Stimulated activated CD4-positive, alpha-beta T cell treated with anti-CD3 and anti-CD28 coated beads, Interleukin-15, amount 100 ng/mL, for 1 hour (primary cell): ENCODE measurements at places on chromosomes 16 and 17.

DNA sequence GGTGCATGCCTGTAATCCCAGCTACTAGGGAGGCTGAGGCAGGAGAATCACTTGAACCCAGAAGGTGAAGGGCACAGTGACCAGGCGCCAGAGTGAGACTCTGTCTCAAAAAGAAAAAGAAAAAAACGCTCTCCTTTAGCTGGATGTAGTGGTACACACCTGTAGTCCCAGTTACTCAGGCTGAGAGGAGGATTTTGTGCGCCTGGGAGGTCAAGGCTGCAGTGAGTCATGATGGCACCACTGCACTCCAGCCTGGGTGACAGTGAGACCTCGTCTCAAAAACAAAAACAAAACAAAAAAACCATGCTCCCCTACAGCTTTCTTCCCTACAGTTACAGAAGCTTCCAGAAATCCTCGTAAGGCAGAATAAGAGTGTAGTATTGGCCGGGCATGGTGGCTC is 33.1 kb upstream of the ST6GALNAC1 start:
- no peak for DNase-seq

DNA sequence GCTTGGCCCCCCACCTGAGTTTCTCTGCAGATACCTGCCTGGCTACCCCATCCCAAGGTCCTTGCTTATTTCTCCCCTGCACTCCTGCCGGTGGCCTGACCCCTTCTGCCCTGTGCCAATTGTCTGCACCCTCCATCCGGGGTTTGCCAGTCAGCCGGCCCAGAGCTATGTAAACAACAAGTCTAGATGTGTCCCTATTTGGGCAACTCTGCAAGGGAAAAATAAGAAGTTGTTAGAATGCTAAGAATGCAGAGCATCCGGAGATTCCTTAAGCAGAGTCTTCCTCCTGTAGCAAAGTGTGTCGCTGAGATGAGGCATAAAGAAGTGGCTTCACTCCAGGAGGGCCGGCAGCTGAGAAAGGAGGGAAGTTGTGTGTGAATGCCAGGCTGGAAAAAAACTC is 46.6 kb downstream of the RGS9 start:
- no peak for DNase-seq

- DNase-seq: no peak
These were observed 418.0 kb downstream of the CA10 start for GRCh38 chr17:51740531-51740930.

GRCh38 chr16:87188104-87188503 is 129.1 kb downstream of the C16orf95 start:
- DNase-seq: no peak

- DNase-seq: no peak
These were observed 12.5 kb downstream of the KCNJ2 start for GRCh38 chr17:70181866-70182265.

DNA sequence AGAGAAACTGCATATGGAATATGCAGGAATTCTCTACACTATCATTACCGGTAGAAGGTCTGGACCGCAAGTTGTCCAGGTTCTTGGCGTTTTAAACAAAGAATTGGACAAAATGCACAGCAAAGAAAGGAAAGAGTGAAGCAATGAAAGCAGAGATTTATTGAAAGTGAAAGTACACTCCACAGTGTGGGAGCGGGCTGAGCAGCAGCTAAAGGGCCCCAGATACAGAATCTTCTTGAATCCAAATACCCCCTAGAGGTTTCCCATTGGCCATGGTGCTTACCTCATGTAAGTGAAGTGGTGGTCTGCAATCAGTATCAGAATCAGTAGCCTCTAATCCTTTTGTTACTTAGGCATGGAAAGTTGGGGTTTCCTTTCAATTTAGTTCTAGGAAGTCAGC is 178.5 kb upstream of the IRX3 start:
- DNase-seq: no peak

DNA sequence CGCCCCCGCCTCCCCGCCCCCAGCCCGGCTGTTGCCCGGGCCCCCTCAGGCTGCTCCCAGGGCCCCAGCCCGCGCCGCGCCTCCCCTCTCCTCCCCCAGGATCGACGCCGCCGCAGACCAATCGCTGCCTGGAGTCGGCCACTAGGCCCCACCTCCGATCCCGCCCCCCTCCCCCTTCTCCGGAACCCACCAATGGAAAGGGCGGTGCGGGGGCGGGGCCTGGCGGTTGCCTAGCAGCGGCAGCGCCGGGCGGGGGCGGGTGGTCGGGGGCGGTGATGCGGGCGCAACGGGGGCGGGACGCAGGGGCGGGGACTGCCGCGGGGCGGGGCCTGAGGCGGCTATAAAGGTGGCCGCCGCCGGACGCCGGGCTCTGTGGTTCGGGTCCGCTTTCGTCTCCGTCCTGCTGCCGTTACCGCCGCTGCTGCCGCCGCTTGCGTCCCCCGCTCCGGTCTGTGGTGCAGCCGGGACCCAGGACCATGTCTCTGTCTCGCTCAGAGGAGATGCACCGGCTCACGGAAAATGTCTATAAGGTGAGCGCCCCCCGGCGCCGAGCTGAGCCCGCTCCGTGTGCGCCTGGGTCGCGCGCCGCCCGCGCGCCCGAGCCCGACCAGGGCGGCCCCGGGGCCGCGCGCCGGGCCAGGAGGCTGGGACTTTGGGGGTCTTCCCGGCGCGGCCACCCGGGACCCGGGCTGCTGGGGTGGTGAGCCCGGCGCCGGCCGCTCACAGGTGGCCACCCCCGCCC is at the start of gene BAIAP2:
Gene BAIAP2 (plus strand): TSS at position 373 of the 742 bp plus-strand sequence. CDS start 104 bp downstream, at position 477.
- peak; percentile 99 for DNase-seq

DNA sequence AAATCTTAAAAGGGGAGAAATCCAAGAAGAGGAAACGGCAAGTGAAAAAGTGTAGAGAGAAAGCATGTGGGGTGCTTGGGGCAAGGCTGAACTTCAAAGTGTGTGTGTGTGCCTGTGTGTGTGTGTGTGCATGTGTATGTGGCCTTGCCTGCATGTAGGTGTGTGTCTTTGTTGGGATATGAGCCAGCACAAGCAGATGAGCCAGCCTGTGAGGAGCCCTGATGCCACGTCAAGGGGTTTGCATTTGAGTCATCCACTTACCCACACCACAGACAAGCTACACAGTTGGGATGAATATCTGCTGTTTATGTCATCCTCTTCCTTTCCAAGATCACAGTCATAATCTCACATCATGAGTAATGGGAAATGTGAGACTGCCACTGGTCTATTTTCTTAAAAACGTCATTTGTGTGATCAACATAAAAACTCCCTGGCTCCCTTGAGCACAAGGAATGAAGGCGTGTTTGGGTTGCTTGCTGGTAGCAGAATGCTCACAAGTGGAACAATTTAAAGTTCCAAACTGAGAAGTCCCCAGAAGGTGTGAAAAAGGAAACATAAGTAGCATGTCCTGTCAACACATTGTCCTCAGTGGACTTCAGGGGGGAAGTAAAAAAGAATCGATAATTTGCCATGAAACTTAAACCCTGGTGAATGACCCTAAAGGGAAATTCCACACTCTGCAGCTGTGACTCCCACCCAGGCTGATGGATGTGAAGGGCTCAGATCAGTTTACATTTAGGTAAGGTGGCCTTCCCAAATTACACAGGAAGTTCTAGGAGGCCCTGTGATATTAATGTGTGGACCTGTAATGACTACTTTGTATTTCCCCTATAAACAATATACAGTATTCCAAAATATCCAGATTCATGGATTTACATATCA is 14.7 kb downstream of the KCTD19 start:
- no peak for DNase-seq

DNA sequence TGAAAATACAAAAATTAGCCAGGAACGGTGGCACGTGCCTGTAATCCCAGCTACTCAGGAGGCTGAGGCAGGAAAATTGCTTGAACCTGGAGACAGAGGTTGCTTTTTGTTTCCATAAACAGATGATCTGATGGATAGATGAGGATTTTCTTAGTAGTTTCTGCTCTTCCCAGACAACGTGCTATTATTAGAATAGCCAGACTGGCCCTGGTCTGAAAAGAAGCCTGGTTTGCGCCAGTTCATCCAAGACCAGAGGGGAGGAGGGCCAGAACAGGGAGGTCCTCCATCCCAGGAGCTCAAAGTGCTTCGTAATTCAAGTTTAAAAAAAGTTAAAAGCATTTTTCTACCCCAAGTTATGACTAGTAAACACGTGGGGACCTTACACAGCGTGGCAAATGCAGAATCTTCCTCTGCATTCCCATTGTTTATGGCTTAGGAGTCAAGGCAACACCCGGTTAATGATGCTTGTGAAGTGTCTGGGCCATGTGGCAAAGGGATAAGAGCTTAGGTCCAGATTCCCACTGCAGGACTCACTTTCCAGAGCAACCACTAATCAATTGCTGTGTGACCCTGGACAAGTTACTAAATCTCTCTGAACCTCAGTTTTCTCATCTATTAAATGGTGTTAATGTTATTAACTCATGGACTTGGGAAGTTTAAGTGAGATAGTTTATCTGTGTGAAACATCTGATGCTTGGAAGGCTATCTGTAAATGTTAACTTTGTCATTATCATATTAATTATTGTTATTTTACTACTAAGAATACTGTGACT is 205.4 kb downstream of the CCDC182 start:
- no peak for DNase-seq

DNA sequence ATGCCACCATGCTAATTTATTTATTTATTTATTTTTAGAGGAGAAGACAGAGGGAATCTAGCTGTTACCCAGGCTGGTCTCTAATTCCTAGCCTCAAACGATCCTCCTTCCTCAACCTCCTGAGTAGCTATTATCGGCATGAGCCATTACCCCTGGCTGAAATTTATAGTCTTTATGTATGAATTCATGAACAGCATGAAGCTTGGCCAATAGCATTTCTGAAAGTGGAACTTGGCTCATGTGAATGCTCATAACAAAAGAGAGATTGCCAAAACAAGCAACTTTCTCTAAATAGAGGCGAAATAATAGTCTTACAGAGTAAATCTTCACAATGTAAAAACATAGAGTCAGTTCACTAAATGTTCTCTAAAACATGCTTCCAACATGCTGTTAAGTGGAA is 30.1 kb upstream of the SMURF2 start:
- no peak for DNase-seq

DNA sequence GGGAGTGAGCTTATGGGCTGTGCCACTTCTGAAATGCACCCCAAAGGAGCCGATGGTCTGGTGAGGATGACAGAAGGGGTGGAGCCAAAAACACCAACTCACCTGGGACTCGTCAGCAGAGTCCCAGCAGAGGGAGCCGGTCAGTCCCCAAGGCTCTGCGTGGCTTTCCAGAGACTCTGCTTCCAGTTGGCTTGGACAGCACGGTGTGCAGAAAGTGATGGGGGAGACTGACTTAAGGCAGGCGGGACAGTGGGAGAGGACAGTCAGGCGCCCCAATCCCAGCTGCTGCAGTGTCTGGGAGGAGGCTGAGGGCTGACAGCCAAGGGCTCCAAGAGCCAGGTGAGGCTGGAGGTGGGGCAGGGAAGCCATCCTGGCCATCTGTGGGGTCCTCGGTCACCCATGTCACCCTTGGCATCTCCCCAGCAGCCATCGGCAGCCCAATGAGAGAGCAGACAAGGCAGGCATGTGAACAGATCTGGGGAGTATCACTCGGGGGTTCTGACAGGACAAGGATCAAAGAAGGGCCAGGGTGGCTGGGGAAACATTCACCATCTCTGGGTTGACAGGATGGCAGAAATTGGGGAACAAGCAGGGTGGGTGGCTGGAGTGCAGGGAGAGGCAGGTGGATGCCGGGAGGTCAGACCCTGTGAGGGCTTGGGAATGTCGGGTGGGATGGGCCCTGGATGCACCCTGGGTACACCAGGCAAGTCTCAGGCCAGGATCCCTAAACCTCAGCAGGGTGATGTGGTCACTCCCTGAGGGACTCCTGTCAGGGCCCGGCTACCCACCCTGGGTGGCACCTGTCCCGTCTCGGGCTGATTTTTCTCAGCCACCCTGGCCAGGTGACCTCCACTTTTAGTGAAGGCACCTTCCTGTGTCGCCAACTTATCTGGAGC is 8.9 kb upstream of the KRTAP17-1 start:
- DNase-seq: no peak

GRCh38 chr16:117379-118365 is 20.8 kb downstream of the NPRL3 start:
- DNase-seq: peak; percentile 32

DNA sequence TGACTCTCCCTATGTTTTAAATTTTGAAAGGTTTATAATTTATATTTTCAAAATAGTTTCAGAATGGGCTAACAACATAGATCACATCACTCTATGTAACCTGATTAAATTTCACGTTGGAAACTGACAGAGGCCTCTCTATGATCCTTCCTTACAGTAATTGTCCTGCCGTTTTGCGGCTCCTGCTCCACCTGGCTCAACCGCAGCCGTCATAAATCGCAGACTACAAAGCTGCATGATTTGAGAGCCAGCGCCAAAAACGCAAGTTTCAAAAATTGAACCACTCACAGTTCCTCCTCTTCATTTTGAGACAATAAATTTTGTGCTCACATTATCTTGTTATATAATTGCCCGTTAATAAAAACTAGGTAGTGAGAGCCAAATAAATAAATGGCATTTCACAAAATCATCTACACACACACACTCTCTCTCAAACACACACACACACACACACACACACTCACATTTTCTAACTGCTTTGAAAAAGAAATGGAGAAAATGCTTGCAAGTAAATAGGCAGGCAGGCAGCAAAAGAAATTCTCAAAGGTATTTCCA is 263.1 kb upstream of the PSMD7 start:
- DNase-seq: no peak

DNA sequence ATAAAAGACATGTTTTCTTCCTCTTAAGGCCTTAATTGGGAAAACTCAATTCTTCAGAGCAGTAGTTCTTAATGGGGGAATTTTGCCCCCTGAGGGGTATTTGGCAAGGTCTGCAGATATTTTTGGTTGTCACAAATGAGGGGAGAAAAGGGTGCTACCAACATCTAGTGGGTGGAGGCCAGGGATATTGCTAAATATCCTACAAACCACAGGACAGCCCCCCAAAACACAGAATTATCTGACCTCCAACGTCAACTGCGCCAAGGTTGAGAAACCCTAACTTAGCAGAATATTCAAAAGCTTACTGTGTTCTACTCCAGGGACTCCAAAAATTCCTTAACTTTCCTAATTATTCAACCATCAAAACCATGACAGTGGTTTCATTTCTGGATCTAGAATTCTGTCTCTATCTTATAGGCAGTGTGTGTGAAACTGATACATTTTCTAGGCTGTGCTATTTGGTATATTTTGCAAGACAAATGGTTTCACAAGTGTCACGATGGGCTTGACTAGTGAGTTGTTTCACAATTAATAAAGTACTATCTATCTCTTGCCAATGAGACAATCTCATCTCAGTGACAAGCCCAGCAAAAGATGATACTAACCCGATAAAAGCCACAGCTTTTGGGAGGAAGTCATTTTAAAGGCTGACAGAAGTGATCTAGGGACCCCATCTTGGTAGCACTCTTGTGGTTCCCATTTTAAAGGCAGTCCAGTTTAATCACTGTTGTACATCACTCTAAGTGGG is 14.7 kb downstream of the TXNDC11 start:
- no peak for DNase-seq

DNA sequence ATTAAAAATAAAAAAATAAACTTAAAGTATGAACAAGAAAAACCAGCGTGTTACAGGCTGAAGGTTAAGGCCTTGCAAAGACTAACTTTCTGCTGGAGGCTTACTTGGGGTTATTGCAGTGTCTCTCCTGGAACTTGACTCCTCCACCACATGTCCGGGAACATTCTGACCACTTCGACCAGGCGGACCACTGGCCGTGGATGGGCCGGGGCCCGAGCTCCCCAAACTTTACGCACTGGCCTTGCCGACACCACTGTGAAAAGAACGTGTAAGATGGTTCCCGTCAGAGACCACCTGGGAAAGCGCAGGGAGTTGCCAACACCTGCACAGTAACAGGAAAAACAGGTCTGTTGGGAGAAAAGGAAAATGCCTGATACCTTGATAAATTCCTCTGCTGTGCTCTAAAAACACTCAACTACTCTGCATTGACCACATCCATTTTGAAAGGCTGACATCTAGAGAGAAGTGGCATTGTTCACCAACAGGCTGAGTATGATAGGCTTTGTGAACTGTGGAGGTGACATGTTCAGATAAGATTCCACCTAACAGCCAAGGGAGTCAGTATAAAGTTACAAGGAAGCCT is 99.1 kb downstream of the ADAMTS18 start:
- DNase-seq: no peak
